CD4-positive, alpha-beta T cell treated with Interleukin-15 for 4 hours (primary cell): ENCODE measurements at places on chromosomes 5 and 9.

- DNase-seq = no peak
Measured at GRCh38 chr5:170503990-170504596, at the start of gene KCNIP1. KCNIP1 (plus strand) TSS chr5:170504020.

GRCh38 chr9:87211669-87212068 is 264.4 kb upstream of the GAS1 start:
- no peak for DNase-seq

DNA sequence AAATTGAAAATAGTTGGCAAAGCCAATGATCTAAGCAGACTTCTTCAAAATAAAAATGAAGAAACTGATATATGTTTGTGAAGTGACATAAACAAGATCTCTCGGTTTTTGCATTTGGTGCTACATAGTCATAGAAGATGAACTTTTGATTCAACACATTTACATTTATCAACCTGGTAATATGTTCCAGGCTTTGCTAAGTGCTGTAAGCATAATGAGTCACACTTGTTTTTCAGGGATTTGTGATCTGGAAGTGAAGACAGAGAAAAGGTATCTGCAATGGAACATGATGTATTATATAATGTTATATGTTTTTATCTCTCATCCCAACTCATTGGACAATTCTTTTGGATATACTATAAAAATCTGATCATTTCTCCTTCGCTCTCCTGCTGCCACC is 801.4 kb downstream of the BRINP1 start:
- no peak for DNase-seq

DNA sequence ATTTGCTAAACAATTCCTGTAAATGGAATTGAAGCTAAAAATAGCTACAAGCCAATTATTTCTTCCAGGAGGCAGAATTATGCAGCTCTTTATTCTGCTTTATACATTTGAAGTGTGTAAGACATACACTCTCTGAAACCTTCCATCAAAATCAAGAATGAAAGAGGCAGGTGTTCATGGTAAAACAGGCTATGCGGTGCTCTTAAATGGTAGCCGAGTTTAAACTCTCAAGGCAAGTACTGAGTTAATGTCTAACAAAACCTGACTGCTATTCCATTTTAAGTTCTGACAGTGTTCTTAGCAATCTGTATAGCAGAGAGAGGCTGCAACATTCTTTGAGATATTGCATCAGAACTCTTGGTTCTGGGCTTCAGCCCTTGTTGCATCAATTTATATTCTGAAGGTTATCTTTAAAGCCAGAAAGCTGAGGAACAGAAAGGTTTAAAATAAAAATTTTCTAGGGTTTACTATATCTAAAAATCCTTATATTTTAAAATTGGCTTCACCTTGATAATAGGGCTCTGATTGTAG is 248.3 kb upstream of the CCNG1 start:
- DNase-seq = no peak

DNA sequence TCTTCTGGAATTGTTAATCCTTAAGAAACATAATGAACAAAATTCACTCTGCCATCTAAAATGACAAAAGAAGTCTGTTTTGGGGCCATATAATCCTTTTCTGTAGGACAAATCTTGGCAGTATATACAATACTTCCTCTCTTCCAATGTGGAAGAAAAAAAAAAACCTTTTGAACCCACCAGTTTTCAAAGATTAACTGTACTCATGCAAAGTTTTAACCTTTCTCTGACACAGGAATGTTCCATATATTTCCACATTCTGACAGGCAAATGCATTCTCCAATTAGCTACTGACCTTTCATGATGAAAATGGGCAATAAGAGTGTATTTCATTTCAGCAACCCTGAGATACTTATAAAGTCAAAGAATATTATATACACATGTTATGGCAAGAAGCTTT is 65.4 kb downstream of the RNF130 start:
- DNase-seq = no peak

DNA sequence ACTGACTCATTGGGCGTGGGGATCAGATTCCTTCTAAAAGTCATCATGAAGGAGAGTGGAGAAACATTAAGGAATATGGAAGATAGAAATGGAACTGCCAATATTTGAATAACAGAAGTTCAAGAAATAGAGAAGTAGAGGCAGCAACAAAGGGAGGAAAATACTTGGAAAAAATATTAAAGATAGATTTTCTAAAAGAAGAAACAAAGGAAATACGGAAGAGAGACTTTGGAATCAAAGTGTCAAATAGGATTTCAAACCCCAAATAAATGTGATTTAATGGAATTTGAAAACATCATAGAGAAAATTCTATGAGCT is 605.1 kb upstream of the KLF4 start:
- DNase-seq = no peak

GRCh38 chr9:100011062-100011681 is 87.6 kb downstream of the ERP44 start:
- peak; percentile 50 for DNase-seq

DNA sequence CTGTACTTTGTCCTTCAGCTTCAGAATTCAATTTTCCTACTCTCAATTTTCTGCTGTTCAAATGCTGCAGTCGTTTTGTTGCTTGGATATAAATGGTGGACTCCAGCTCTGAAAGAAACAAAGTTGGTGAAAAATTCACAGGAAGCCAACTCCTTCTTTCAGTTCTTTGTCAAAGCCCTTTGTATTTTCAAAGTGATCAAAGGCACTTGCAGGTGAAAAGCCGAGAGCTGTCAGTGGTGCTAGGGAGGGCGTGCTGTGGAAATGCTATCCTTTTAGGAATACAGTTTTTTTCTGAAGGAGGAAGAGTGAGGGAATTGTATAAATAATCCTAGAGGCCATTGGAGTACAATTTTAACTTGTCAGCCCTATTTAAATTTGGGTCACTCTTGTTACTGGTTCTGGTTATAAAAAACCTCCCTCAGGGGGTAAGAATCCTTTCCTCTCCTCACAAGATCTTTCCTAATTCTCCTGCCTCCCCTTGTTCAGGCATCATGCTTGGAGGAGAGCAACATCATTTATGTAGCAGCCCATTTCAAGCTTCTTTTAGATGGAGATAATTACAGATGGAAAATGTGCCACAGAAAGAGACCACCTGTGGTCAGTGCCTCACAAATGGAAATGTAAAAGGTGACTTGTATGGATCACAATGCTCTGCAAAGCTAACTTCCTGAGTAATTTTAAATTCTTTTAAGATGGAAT is 62.5 kb upstream of the GHR start:
- DNase-seq = no peak

GRCh38 chr5:76479973-76480667 is 77.0 kb downstream of the IQGAP2 start:
- no peak for DNase-seq

- DNase-seq = no peak
Measured at GRCh38 chr5:133701871-133702270, 89.5 kb upstream of the FSTL4 start.
